ENCODE measurements at places on chromosomes 11 and 22.

DNA sequence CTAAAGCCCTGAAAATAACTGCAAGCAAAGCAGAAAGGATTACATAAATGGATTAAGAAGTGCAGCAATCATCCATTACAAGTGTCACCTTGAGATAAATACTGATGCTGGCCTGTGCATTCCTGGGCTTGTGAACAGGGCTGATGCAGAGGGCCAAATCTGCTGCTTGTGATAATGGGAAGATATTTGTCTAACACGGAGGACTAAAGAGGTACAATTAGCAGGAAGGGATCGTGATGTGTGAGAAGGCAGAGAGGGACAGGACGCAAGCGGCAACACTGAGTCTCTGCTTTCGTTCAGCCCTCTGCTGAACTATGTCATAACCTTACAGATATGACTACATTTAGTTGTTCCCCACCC, 107.7 kb upstream of the DDI1 start:
- ATAC-seq, result no peak

GRCh38 chr11:117979481-117980211, 6.5 kb upstream of the IL10RA start:
- ATAC-seq, result no peak

DNA sequence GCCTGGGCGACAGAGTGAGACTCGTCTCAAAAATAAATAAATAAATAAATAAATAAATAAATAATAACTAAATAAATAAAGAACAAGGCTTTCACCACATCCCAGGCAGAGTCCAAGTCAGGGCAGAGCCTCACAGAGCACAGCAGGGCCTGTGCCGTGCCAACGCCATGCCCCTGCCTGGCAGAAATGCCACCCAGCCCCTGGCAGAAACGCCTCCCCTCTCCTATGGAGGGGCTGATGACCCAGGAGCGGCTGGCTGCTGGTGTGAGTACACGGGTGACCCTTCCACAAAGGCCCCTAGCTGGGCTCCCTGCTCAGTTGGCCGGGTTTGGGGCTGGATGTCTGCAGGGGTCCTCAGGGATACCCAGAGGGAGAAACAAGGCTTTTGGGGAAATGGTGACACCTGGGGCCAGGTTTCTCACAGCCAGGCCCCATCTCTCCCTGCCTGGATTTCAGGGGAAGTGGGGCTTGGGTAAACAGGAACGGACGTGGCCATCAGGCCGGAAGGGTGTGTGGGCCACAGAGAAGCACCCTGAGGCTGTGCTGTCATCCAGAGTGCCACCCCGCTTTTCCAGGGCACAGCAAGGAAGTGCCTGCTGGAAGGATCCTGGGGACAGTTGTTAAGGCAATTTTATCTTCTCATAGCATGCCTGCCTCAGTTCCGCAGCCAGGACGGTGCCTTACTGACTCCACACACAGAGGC, 5.1 kb downstream of the BID start:
- ATAC-seq, result no peak

- ATAC-seq, result no peak
Observed at GRCh38 chr11:2748061-2748813, 48.4 kb upstream of the KCNQ1OT1 start.

DNA sequence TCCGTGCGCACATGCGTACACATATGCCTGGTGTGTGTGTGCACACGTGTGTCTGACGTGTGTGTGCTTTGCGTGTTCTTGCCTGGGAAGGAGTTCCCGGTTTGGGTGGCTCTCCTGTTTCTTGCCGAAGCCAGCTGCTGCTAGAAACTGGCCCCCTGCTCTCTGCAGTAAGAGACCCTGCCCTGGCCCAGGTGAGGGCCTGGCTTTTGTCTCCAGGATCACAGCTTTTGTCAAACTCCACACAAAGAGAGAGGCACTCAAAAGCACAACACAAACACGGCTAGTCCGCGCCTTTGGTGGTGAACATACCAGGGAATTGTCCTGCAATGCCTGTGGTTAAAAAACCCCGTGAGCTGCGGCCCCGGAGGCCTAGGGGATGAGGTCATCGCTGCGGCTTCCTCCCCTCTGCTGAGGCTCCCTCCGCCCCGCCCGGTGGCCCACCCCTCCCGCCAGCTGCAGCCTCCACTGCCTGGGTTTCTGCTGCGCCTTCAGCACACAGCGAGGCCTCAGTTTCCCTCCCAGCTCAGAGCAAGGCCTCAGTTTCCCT, 88.9 kb downstream of the KCNQ1 start:
- ATAC-seq, result peak; percentile 84

- ATAC-seq, result no peak
Observed at GRCh38 chr11:58561394-58562098, 14.1 kb downstream of the LPXN start.

GRCh38 chr22:42926104-42926503, 69.0 kb upstream of the ARFGAP3 start:
- no peak for ATAC-seq

DNA sequence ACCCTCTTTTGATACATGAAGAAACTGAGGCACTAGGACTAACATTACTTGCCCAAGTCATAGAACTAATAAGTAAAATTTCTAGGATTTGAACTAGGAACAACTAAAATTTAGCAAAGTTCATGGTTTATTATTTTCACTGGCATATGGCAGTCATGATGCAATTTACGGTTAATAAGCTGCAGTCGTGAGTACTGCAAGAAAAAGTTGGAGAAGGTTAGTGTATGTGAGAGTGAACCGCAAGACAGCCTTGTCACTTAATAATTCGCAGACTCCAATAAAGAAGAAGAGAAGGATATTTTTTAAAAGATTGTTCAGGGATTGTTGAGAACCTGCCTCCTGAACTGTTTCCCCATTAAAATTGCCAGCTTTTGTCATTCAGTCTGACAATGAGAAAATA, 663.4 kb upstream of the TENM4 start:
- no peak for ATAC-seq

DNA sequence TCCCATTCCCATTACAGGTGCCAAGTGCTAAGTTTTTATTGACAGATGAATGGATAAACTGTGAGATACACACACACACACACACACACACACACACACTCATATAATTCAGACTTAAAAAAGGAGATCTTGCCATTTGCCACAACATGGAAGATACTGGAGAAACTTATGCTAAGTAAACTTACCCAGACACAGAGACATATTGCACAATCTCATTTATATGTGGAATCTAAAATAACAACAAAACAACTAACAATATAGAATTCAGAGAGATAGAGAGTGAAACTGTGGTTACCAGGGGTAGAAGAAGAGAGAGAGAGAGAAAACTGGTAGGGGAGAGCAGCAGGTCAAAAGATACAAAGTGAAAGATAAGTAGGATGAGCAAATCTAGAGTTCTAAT, 1.4 kb downstream of the MS4A6E start:
- no peak for ATAC-seq

GRCh38 chr11:225734-226453, 10.2 kb downstream of the SIRT3 start:
- ATAC-seq, result no peak

DNA sequence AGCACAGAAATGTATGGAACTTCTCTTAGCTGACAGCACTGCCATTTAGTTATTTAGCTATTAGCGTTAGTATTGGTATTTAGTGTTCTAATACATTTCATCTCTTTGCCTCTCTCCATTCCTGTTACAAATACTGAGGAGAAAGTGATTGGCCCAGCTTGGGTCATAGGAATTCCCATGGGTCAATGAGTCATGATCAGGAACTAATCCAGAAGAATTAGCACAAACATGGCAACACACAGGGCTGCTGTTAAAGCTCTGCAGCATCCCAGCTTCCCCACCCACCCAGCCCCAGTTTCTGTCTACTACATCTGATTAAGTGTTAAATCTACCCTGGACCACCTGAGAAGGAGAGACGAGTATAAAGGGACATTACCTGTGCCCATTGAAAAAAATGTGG, 36.1 kb downstream of the PDGFD start:
- no peak for ATAC-seq

- peak; percentile 69 for ATAC-seq
Observed at GRCh38 chr22:38257181-38257580, 15.6 kb downstream of the TMEM184B start.

GRCh38 chr11:61515686-61516085, 7.1 kb downstream of the LRRC10B start:
- no peak for ATAC-seq

DNA sequence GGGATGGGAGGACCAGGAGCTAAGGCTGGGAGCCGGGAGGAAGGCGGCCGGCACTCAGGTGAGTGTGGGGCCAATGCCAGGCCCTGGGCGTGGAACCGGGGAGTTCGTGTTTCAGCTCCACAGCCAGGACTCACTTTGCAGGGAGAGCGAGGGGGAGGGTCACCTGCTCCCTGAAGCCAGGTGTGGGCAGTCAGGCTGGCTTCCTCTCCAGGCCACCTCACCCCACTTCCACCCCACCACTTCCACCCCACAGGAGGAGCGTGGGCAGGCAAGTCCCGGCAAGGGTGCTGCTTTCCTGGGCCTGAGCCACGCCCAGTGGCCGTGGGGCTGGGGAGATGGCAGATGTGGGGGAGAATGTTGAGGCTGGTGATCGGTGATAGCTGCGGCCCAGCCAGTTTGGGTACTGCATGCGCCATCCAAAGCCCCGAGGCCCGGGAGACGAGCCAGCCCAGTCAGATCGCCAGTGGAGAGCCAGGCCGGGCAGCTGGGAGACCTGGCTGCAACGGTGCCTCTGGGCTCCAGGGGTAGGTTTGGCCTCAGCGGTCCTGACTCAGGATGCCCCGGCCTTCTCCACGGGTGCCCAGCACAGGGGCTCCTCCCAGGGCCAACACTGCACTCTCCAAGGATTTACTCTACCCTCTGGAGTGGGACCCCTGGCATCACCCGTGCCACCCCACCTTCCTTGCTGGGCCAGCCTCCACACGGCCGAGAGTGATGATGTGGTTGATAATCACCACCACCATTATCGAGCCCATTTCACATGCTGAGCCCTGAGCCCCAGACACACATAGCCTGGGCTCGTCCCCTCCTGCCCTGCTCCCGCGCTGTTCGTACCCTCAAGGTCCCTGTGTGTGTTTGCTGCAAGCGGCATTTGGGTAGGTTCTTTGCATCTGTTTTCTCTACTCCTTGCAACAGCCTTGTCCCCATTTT, 93.8 kb downstream of the WNT7B start:
- no peak for ATAC-seq

- no peak for ATAC-seq
Observed at GRCh38 chr22:30272781-30273601, 6.3 kb upstream of the OSM start.

- ATAC-seq, result no peak
Observed at GRCh38 chr22:50703726-50704509, 31.3 kb downstream of the SHANK3 start.

DNA sequence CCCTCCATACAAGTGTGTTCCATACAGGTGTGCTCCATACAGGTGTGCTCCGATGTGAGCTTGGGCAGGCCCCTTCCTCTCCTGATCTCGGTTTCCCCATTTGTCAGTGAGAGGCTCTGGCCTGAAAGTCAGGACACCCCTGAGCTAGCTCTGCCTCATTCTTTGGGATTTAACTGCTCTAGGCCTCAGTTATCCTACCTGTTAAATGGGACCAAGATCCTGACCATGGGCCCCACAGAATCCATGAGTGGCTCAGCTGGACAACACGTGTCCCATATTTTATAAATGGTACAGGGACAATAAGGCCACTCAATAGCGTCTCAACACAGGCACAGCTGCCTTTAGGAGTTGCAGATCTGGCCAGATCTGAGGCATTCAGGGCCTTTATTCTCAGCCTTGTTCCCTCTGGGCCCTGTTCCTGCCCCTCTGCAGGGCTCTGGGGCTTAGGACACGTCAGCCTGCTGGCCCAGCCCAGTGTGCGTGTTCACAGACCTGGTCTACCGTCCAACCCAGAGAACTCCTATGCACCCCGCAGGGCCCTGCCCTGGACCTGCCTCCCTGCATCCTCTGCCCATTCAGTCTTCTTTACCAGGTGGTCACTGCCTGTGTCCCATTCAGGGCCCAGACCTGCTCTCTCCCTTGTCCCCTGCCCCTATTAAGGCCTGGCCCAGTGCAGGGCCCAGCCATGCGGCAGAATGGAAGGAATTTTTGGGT, 18.9 kb upstream of the IGLL1 start:
- no peak for ATAC-seq

GRCh38 chr22:23652286-23652685, 20.2 kb upstream of the DRICH1 start:
- ATAC-seq, result no peak

GRCh38 chr11:16110886-16111285, 245.5 kb downstream of the SOX6 start:
- ATAC-seq, result peak; percentile 77

- ATAC-seq, result no peak
Observed at GRCh38 chr22:38018938-38019827, 34.8 kb upstream of the SOX10 start.

DNA sequence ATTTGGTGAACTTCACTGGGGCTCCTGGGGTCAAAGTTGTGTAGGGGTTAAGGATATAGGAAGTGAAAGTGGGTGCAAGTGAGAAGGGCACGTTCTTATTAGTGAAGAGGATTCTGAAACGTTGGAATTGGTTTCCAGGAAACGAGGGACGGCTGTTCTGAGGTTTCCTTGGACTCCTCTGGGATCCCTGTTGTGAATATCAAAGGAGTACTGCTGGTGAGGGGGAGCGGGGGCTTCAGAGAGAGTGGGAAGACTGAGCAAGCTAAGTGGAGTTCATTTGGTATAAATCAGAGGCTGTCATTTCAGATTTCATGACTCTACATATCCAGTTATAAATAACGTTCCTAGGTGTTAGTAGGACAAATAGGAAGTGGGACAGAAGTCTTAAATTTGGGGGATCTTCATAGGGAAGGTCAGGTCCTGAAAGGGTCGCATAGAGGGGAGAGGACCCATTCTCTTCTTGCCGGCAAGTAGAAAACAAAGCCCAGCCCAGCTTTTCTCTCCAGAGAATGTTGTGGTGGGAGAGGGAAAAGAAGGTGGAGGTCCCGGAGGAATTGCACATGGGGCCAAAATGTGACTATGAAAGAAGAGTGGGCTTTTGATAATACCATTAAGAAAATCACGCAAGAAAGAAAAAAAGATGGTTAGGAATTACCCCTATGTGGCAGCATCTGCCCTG, 1.1 kb upstream of the NELL1 start:
- ATAC-seq, result no peak

DNA sequence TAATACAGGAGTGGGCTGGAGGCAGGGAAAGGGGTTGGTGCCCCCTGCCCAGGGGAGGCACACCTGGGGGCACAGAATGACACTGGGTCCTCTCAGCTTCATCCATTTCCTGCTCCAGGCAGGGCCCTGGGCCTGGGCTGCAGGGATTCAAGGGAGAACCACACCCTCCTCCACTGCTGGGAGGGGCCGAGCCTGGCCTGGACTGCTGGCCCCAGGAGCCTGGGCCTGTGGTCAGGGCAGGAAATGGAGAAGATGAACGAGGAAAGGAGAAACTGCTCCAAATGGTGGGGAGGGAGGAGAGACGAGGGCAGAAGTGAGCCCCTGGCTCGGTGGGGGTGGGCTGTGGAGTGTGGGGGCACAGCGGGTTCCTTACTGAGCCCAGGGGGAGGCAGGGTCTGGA, 38.1 kb upstream of the KCNQ1OT1 start:
- ATAC-seq, result no peak
